ENCODE measurements at places on chromosomes 6 and 20. TPM values are rescaled to one million over a fixed set of nuclear protein-coding genes. Genes with fewer than 3 reads are reported as not detected.

- H3K27me3 ChIP-seq = peaks cover 20% of the 10 kb centered on the region
- DNase-seq = no peak
- no peak overlapping the region for H3K4me3 ChIP-seq
- peaks cover 3% of the 10 kb centered on the region for H3K4me1 ChIP-seq
These were observed 66.7 kb downstream of the CDC5L start for GRCh38 chr6:44454198-44454597.

GRCh38 chr6:70028246-70028645 is 161.9 kb downstream of the COL19A1 start:
- no peak for DNase-seq
- H3K27ac ChIP-seq = no peak overlapping the region
- H3K4me1 ChIP-seq = no peaks in the 10 kb centered on the region
- H3K4me3 ChIP-seq = no peak overlapping the region

DNA sequence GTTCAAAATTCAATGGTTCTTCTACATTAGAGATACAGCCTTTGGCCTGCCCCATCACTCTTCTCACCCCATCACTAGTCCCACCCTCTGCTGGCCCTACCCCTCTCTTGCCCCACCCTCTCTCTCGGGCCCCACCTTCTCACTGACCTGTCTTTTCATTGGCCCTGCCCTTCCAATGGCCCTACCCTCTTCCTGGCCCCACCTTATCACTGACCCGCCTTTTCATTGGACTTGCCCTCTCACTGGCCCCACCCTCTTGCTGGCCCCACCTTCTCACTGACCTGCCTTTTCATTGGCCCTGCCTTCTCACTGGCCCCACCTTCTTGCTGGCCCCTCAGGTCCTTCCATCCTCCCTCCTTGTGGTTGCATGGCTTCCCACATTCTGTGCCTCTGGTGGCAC is 107.2 kb upstream of the PLEKHG1 start:
- peaks cover 5% of the 10 kb centered on the region for H3K4me1 ChIP-seq
- no peak overlapping the region for H3K27ac ChIP-seq
- no peak overlapping the region for H3K4me3 ChIP-seq
- DNase-seq = no peak
- no peaks in the 10 kb centered on the region for H3K36me3 ChIP-seq
- no peaks in the 10 kb centered on the region for H3K27me3 ChIP-seq

GRCh38 chr6:108469316-108469715 is 91.4 kb upstream of the FOXO3 start:
- H3K27me3 ChIP-seq = no peaks in the 10 kb centered on the region
- no peaks in the 10 kb centered on the region for H3K36me3 ChIP-seq
- DNase-seq = no peak
- H3K27ac ChIP-seq = no peak overlapping the region
- peaks cover 21% of the 10 kb centered on the region for H3K4me1 ChIP-seq

Gene GTF2H4
- 74.7 TPM for total RNA-seq

Gene RALGAPB
- total RNA-seq = 42.3 TPM

Gene TMEM170B
- 7.3 TPM for total RNA-seq

All from progenitor cell of endocrine pancreas (in vitro differentiated cells).